ENCODE measurements at places on chromosomes 16 and 17. TPM values are rescaled to one million over a fixed set of nuclear protein-coding genes. Genes with fewer than 3 reads are reported as not detected.

Gene HASPIN
- total RNA-seq: 3.9 TPM

DNA sequence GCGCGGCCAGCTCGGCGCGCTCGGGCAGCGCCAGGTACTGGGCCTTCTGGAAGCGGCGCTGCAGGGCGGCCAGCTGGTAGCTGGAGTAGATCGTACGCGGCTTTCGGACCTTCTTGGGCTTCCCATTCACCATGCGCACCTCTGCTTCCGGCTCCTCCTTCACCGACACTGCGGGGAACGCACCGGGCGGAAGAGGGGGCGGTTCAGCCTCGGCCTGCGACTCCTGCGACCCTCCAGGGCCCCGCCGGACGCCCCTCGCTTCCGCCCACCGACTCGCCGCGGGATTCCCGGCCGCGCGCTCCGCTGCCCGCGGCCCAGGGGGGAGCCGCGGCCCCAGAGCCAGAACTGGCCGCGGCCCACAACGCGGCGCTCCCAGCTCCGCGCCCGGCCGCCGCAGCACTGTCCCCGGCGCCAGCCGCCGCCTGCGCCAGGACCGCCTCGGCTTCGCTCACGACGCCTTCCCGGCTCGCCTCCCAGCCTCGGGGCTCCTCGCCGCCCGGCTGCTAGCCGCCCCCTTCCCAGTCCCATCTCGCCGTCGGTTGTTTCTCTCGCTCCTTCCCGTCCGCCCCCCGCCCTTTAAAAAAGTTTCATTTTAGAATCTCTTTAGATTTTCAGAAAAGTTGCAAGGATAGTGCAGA, 1.5 kb downstream of the DLX3 start:
- peak overlapping the region; percentile 43 for H3K4me3 ChIP-seq
- H3K27me3 ChIP-seq: no peaks in the 10 kb centered on the region
- peak; percentile 33 for DNase-seq
- peak overlapping the region; percentile 44 for H3K27ac ChIP-seq
- H3K36me3 ChIP-seq: no peaks in the 10 kb centered on the region

DNA sequence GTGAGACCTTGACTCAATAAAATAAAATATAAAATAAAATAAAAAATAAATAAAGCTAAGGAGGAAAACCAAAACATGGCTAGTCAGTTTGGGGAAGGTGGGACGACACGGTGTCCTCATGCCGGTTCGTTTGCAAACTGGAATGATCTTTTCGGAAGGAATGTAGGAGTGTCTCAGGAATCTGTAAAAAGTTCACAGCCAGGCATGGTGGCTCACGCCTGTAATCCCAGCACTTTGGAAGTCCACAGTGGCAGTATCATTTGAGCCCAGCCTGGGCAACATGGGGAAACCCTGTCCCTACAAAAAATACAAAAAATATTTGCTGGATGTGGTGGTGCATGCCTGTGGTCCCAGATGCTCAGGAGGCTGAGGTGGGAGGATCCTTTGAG, 14.7 kb upstream of the RPTOR start:
- no peak for DNase-seq
- no peaks in the 10 kb centered on the region for H3K27me3 ChIP-seq
- H3K4me3 ChIP-seq: no peak overlapping the region
- H3K27ac ChIP-seq: peak overlapping the region; percentile 21
- H3K4me1 ChIP-seq: no peaks in the 10 kb centered on the region
- H3K36me3 ChIP-seq: no peaks in the 10 kb centered on the region

Gene ARL17B
- total RNA-seq: 20.1 TPM

Gene SNN
- 20.8 TPM for total RNA-seq

DNA sequence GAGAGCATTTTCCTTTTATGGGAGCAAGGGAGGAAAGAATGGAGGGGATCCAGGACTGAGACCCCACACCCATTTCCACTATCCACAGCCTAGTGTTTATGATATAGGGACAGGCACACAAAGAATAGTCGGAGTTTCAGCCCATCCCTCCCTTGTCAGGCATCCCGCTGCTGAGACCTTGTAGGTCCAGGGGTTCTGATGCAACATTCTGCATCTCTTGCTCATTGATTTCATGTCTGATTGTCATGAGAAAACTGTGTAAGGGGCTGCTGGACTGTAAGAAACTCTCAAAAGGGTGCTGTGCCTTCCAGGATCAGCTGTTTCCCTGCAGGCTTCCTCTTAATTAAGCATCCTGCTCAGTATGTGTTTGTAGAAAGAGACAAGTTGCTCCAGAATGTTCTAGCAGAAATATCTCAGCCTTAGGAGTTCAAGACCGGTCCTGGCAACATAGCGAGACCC, 5.3 kb upstream of the POLR3E start:
- H3K4me1 ChIP-seq: no peaks in the 10 kb centered on the region
- H3K27me3 ChIP-seq: no peaks in the 10 kb centered on the region
- DNase-seq: no peak
- no peaks in the 10 kb centered on the region for H3K36me3 ChIP-seq
- H3K27ac ChIP-seq: no peak overlapping the region

DNA sequence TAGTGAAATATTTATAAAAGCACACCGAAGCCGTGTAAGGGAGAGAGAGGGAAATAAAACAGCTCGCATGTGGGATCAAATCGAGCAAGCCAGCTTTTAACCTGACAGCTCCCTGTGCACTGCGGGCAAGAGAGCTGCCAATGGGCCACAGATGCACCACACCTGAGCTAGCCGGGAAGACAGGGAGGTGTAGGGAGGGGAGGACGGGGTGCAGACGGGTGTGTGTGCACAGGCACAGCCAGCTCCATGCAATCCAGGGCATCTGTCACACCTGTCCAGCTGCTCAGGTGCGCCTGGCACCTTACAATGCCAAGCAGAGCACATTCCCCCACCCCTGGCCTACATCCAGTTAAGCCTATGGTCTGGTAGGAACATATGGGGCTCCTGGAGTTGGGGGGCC, 70.0 kb downstream of the C16orf78 start:
- DNase-seq: no peak
- no peaks in the 10 kb centered on the region for H3K4me1 ChIP-seq
- H3K36me3 ChIP-seq: no peaks in the 10 kb centered on the region

Gene KCTD19
- not detected for total RNA-seq

DNA sequence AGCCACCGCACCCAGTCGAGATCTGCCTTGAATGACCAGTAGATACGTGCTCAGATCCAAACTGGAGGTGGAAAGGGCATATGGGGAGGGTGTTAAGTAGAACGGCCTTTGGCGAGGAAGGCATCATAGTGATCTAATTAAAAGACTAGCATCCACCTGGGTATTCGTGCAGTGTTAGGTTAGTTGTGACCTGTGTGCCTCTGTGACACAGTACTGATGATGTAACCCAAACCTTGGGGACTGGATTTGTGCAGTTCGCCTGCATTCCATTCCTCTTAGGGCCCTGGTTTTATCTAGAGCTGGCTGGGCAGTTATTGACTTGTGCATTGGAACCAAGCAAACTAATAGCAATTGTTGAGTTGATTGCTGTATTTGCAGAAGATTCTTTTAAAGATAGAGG, 47.9 kb downstream of the SNX29 start:
- no peak for DNase-seq
- H3K27me3 ChIP-seq: no peaks in the 10 kb centered on the region
- no peak overlapping the region for H3K27ac ChIP-seq
- H3K4me3 ChIP-seq: no peak overlapping the region
- no peaks in the 10 kb centered on the region for H3K4me1 ChIP-seq
- H3K36me3 ChIP-seq: no peaks in the 10 kb centered on the region

GRCh38 chr16:84992717-84993075, 18.6 kb downstream of the ZDHHC7 start:
- no peak overlapping the region for H3K4me3 ChIP-seq
- H3K27me3 ChIP-seq: no peaks in the 10 kb centered on the region
- H3K36me3 ChIP-seq: peaks cover 18% of the 10 kb centered on the region
- DNase-seq: no peak
- no peak overlapping the region for H3K27ac ChIP-seq

Gene CACNG1
- not detected for total RNA-seq

Gene DNAJA2
- 64.4 TPM for total RNA-seq

GRCh38 chr17:65554553-65555223, 6.8 kb downstream of the AXIN2 start:
- peak; percentile 30 for DNase-seq
- peak overlapping the region; percentile 55 for H3K27ac ChIP-seq
- H3K27me3 ChIP-seq: no peaks in the 10 kb centered on the region

GRCh38 chr17:1146561-1147265, 33.1 kb downstream of the ABR start:
- H3K4me1 ChIP-seq: no peaks in the 10 kb centered on the region
- no peak for DNase-seq
- H3K27ac ChIP-seq: no peak overlapping the region
- no peak overlapping the region for H3K4me3 ChIP-seq
- no peaks in the 10 kb centered on the region for H3K27me3 ChIP-seq

DNA sequence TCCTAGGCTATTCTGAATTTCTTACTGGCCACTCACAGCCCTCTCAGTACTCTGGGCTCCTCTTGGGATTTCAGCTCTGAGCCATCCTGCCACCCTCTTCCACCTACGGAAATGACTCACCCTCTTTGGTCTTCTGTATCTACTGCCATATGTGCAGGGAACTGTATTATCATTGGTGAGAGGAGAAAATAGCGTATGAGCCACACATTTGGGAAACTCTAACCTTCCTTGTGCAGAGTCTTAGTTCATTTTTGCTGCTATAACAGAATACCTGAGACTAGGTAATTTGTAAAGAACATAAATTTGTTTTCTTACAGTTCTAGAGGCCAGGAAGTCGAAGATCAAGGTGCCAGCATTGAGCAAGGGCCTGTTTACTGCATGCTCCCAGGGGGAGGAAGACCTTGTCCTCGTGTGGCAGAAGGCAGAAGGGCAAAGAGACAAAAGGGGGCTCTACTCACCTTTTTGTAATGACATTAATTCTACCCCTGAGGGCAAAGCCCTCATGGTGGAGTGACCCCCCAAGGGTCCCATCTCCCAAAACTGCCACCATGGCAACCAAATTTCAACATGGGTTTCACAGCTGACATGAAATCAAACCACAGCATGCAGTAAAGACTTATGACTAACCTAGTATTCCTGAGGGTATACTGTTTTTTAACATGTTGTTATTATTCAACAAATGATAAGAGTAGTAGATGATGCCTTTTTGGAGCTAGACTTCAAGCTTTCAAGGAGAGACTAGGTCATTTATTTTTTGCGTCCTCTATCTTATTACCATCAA, 191.8 kb downstream of the PRKCA start:
- H3K27ac ChIP-seq: no peak overlapping the region
- no peaks in the 10 kb centered on the region for H3K4me1 ChIP-seq
- no peak for DNase-seq
- H3K27me3 ChIP-seq: no peaks in the 10 kb centered on the region
- no peak overlapping the region for H3K4me3 ChIP-seq

DNA sequence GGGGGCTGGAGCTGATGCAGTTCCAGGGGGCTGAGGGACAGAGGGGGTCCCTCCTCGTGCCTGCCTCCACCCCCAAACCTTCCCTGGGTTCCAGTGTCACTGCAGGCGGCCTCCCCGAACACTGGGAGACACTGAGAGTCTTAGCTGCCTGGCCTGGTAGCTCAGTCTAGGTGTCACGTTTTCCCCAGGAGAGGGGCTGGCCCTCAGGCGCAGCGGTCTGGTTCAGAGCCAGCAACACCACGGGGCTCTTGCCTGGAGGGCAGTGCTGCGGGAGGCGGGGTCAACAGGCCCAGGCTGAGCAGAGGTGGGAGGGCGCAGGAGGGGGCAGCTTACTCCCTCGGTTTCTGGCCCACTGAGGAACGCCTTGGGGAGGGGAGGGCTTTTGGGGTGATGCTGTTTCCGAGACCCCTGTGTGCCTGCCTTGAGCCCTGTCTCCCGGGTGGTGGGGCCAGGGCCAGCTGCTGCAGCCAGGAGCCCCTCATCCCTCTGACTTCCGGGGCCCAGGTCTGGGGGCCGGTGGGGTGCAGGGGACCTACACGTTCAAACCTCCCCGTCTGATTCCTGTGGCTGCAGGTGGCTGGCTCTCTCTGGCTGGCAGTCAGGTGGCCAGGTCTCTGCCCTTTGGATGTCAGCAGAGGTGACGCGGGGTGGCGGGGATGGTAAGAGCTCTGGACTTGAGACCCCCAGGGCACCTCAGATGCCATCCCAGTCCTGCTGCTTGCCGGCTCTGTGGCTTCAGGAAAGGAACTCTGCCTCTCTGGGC, 89.3 kb upstream of the GSE1 start:
- H3K4me1 ChIP-seq: peaks cover 28% of the 10 kb centered on the region
- no peaks in the 10 kb centered on the region for H3K36me3 ChIP-seq
- no peak overlapping the region for H3K27ac ChIP-seq
- DNase-seq: no peak
- no peaks in the 10 kb centered on the region for H3K27me3 ChIP-seq

Gene NECAB2
- total RNA-seq: 2.8 TPM

Gene TPSG1
- not detected for total RNA-seq

- H3K4me3 ChIP-seq: no peak overlapping the region
- no peak for DNase-seq
- no peaks in the 10 kb centered on the region for H3K4me1 ChIP-seq
- no peaks in the 10 kb centered on the region for H3K36me3 ChIP-seq
Observed at GRCh38 chr16:90078579-90078895, 1.4 kb upstream of the PRDM7 start.

DNA sequence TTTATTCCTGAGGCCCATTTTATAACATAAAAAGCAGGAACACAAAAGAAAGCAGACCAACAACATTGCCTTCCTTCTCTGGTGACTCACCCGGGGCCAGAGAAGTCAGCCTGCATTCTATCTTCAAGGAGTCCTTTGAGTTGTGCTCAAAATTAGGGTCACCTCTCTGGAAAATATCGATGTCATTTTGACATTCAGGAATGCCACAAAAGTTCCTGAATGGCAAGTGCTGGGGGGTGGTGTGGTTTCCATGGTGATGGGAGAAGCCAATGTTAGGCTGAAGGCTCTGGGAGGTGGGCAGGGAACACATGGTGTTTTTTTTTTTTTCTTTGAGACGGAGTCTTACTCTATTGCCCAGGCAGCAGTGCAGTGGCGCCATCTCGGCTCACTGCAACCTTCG, 159.6 kb downstream of the HAPSTR1 start:
- H3K4me3 ChIP-seq: no peak overlapping the region
- no peaks in the 10 kb centered on the region for H3K27me3 ChIP-seq
- DNase-seq: no peak
- H3K36me3 ChIP-seq: no peaks in the 10 kb centered on the region

- H3K27me3 ChIP-seq: no peaks in the 10 kb centered on the region
- DNase-seq: no peak
- H3K4me3 ChIP-seq: no peak overlapping the region
- H3K4me1 ChIP-seq: no peaks in the 10 kb centered on the region
Observed at GRCh38 chr17:14121952-14122351, 52.6 kb downstream of the COX10 start.

GRCh38 chr17:77946900-77947645, 11.4 kb upstream of the TNRC6C start:
- no peak for DNase-seq
- H3K27me3 ChIP-seq: no peaks in the 10 kb centered on the region
- H3K4me1 ChIP-seq: no peaks in the 10 kb centered on the region
- H3K4me3 ChIP-seq: no peak overlapping the region
- no peaks in the 10 kb centered on the region for H3K36me3 ChIP-seq

GRCh38 chr17:75456039-75456416, 407 bp upstream of the TMEM94 start:
- DNase-seq: no peak
- H3K27ac ChIP-seq: peak overlapping the region; percentile 73
- H3K27me3 ChIP-seq: no peaks in the 10 kb centered on the region
- peak overlapping the region; percentile 92 for H3K4me3 ChIP-seq
- H3K4me1 ChIP-seq: peaks cover 5% of the 10 kb centered on the region

Gene PRAC1
- total RNA-seq: 243 TPM

Measured in prostate gland (tissue), 2 donors.